Activated naive CD8-positive, alpha-beta T cell treated with anti-CD3 and anti-CD28 coated beads, Interleukin-2, amount 10 ng/mL, durations not matched to agents 7 days and 5 days (primary cell): ENCODE measurements at places on chromosomes 12 and 14. TPM values are rescaled to one million over a fixed set of nuclear protein-coding genes. Genes with fewer than 3 reads are reported as not detected.

NOS1 gene
- not detected for total RNA-seq

KRT74 gene
- total RNA-seq: not detected

KCNC2 gene
- total RNA-seq: not detected

RITA1 gene
- total RNA-seq: 21.5 TPM

SERPINA3 gene
- total RNA-seq: not detected

DPPA3 gene
- not detected for total RNA-seq
